ENCODE measurements at places on chromosomes 5 and 9.

GRCh38 chr5:34608859-34609648 is 47.1 kb upstream of the RAI14 start:
- DNase-seq: peak; percentile 13

DNA sequence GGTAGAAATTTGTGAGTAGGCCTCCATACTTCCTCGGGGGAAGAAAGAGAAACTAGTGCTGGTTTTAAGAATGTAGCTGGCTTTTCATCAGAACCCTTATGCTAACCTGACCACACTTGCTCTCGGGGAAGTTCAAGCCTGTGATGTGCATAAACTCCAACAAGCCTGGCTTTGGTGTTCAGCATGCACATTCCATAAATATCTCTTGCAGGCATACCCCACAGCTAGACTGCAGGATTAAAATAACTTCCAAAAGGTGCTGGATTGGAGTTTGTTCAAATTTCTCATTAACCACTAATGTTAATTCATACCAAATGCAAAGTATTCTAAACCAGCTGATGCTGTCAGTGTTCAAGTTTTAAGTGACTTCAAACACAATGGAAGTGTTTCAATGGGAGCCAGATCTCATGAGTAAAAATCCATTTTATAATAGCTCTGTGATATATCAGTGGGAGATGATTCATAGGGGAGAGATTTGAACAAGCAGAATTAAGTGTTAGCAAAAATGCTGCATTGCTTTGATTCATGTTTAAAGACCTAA is 79.4 kb downstream of the NPR3 start:
- no peak for DNase-seq

DNA sequence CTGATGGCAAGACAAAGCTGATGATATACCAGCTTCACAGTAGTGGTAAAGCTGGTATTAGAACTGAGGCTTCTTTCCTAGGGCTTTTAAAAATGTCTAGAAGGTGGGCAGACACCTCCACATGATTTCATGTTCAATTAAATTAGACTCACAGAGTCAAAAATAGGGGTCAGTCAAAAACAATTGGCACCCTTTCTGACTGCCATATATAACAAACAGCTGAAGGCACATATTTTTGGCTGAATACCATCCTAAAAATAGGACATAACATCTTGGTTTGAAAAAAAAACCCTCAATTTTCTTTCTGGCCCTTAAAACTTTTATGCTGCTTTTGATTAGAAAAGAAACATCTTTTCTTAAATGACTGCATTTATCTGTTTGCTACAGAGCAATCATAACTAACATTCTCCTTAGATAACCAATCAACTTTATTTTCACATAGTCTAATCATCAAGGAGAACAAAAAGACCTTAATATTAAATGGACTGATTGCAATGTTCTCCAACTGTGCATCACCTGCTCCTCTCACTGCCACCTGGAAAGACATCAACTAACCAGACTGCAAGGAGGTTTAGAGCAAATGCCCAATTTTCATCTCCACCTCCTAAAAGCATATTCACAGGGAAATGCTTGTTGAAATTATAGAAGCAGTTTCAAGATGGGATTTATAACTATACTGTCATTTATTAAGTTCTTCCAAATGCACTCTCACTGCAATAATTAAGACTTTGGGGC is 3.2 kb downstream of the SGTB start:
- DNase-seq: no peak

- DNase-seq: no peak
Measured at GRCh38 chr9:137269231-137269772, 8.2 kb upstream of the TOR4A start.

DNA sequence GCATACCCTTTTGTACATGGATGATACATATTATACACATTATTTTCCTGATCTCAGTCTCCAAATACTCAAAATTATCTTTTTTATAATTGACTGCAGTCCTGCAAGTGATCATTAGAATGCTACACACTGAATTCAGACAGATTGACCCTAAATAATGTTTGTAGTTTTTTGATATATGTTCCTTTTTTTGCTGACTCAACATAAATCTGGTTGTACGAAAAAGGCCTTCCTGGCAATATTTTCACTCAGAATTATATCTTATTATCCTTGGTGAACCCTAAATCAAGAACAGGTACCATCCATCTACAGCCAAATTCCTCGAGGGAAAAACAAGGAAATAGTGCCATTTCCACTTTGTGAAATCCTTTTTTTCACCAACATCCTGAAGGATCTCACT is 105.6 kb upstream of the RASGRF2 start:
- DNase-seq: no peak

GRCh38 chr5:111735583-111736270 is 21.3 kb downstream of the NREP start:
- DNase-seq: no peak

DNA sequence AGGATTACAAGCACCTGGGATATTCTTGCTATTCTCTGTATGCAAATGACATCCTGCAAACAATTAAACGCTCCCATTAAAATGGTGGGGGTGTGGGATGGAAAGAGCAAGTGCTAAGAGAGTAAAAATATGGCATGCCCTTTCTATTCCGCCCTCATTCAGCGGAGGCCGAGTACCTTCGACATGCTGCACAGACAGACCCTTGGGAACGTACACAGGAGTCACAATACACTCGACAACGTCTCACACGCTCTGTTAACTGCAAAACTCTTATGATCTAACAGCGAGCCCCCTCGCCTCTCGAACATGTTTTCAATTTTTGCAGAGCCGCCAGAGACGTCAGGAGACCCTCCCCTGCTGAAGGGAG is 322.2 kb downstream of the CEMIP2 start:
- DNase-seq: no peak

DNA sequence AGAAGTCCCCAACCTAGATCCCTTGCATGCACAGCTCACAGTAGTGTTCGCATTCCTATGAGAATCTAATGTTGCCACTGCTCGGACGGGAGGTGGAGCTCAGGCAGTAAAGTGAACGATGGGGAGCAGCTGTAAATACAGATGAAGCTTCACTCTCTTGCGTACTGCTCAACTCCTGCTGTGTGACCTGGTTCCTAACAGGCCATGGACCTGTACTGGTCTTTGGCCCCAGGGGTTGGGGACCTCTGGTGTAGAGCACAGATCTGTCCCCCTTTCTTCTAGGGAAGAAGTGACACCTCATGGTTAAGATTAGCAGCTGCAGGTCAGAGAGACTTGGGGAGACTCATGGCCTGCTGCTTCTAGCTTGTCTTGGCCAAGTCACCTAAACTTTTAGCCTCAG is 7.1 kb downstream of the ARHGEF28 start:
- no peak for DNase-seq

- no peak for DNase-seq
Measured at GRCh38 chr5:150147670-150148069, 8.0 kb downstream of the PDGFRB start.

All from OCI-M1 (cell line).